Endodermal cell (in vitro differentiated cells): ENCODE measurements at places on chromosomes 16 and 17. TPM values are rescaled to one million over a fixed set of nuclear protein-coding genes. Genes with fewer than 3 reads are reported as not detected.
A peak's percentile ranks its signal among the peaks of the same experiment; 100 is the strongest.

- DNase-seq, result no peak
These were observed 22.6 kb downstream of the RNF213 start for GRCh38 chr17:80283116-80283852.

DNA sequence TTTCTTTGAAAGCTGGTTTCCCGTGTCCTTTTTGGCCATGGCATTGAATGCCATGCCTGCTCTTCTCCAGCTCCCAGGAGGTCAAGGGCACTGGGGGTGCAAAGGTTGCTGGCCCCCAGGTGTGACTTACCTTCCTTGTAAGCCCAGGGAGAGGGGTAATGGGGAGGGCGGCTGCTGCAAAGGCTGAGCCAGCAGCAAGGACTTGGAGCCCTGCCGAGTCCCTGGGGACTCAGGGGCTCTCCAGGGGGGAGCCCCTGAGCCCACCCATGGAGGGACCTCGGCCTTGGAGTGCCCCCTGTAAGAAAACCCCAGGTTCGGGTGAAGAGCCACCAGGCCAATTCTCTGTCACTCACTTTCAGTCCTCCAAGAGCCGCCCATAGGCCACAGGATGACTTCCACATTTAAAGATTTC is 5.9 kb upstream of the CCL22 start:
- DNase-seq, result no peak

DNA sequence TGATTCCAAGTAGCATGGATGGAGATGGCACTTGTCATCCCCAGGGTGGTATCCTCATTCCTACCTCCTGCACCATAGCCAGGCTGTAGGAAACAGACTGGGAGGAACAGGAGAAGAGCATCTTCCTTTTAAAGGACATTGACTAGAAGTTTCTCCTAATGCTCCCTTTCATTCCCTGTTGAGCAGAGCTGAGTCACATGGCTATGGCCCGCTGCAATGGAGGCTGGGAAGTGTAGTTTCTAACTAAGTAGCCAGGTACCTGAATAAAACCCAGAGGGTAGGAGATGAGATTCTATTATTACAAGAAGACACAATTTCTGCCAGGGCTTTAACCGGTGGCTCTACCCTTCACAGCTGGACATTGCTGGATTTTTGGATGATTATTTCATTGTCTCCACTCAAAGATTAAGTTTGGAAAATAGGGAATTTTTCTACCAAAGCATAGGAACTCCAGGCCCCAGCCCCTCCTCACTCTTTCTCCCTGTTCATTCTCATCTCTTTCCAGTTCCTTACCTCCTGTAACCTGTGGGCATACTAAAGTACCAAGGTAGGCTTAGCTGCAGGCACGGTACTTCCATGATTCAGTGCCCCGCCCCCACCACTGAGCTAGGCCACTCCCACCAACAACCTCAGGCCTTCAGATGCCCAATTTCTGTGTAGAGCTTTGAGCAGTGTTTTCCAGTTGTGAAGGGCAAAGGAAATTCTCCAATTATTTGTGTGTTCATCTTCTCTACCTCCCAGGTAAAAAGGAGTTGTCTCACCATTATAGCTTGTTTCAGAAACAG is 378.3 kb downstream of the CDH13 start:
- peak; percentile 52 for DNase-seq

- DNase-seq, result peak; percentile 14
These were observed 15.2 kb downstream of the C1QTNF1 start for GRCh38 chr17:79039171-79039570.

DNA sequence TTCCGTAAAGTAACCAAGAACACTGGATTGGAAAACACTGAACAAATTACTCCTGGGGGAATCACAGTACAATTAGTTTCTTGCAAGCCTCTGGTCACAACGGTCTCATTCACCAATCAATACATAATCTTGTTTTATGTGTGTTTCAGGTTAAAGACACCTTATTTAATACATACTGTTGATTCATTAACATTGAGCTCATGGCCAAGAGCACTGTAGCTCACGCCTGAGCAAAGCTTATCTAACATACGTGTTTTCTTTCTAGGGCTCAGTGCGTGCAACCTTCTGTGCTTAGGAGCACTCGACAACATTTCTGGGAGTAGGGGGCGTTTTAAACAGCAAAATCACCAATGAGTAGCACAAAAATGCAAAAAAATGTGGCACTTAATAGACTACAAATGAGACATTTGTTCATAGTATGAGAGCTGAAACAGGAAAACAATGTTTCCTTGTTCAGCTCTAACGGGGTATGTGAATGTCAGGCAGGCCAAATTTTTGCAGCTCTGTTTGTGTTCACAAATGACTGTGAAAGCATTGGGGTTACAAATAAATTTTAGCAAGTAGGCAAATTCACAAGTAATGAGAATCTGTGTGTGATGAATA is 206.2 kb downstream of the CNTNAP4 start:
- DNase-seq, result no peak

DNA sequence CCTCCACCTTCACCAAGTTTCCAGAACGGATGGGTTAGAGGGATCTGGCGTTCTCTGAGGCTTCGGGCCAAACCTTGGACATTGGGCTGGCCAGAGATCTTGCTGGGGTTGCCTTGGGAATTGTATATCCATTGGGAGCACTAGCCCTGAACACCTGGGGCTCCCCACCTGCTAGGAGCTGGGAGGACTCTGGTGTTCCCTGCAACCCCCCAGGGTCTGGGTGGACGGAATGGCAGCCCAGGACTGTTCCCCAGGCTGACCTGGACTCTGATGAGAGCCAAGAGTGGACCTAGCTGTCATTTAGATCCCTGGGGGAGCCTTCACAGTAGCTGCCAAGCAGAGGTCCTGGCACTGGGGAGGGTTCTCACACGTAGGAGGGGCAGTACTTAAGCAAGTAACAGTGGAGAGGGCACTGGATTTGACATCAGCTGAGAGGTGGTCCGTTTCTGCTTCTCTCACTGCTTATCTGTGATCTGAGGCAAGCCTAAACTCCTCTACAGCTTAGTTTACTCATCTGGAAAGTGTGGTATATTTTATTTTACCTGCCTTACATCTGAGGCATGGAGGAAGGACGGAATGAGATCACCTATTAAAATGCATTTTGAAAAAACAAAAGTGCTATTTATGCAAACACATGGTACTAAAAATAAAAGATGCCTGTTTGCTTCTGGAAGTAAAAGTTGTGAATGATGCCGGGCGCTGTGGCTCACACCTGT is 11.7 kb downstream of the SOCS3 start:
- DNase-seq, result no peak

DNA sequence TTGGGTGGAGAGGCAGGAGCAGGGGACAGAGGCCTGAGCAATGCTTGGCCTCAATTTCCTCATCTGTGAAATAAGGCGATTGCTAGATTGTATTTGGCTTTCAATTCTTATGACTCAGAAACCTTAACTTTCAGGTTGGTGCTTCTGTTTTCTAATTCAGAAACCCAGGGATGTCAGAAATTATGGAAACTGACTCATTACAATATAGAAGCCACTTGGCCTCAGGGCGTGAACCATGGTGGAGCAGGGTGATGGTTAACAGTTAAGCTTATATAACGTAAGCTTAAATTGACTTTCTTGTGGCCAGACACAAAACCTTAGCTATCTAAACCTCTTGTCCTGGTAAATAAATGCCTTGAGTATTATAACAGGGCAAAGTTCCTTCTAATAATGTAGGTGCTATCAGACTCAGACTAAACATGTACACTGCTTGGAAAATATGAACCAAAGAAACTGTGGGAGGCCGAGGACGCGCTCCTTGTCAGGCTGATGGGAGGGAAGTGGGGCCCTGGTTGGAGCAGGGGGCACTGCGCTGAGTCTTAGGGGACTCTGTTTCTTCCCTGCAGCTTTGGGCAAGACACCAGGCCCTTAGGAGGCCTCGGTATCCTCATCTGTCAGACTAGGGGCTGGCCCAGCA is 17.1 kb upstream of the SREBF1 start:
- no peak for DNase-seq

- DNase-seq, result no peak
These were observed 392.5 kb downstream of the HS3ST3B1 start for GRCh38 chr17:14693382-14693781.

GRCh38 chr16:27681681-27682080 is 131.7 kb downstream of the KATNIP start:
- DNase-seq, result no peak

- no peak for DNase-seq
These were observed 91.5 kb upstream of the CRHR1 start for GRCh38 chr17:45692661-45693060.

- DNase-seq, result no peak
These were observed 26.4 kb downstream of the EEF2K start for GRCh38 chr16:22232277-22233036.

- peak; percentile 81 for DNase-seq
These were observed 1.7 kb downstream of the HEXIM1 start for GRCh38 chr17:45149669-45150664.

GRCh38 chr16:2365397-2366294 is 25.1 kb upstream of the ABCA3 start:
- DNase-seq, result no peak

DNA sequence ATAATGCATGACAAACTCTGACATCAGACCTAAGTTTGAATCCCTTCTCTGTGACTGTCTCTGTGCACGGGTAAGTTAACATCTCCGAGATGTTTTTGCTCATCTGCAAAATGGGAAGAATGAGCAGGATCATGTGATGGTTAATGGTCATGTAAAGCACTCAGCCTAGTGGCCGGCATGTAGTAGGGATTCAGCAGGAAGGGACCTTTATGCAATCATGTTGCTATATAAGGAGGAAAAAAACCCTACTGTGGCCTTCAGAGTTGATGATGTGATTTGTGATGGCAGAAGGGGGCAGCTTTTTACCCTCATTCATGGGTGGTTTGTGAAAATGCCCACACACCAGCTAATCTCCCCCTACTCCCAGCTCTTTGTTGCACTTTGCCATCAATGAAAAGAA is 24.1 kb downstream of the CLEC16A start:
- DNase-seq, result no peak

GRCh38 chr17:8503368-8503767 is 67.7 kb downstream of the NDEL1 start:
- no peak for DNase-seq

DNA sequence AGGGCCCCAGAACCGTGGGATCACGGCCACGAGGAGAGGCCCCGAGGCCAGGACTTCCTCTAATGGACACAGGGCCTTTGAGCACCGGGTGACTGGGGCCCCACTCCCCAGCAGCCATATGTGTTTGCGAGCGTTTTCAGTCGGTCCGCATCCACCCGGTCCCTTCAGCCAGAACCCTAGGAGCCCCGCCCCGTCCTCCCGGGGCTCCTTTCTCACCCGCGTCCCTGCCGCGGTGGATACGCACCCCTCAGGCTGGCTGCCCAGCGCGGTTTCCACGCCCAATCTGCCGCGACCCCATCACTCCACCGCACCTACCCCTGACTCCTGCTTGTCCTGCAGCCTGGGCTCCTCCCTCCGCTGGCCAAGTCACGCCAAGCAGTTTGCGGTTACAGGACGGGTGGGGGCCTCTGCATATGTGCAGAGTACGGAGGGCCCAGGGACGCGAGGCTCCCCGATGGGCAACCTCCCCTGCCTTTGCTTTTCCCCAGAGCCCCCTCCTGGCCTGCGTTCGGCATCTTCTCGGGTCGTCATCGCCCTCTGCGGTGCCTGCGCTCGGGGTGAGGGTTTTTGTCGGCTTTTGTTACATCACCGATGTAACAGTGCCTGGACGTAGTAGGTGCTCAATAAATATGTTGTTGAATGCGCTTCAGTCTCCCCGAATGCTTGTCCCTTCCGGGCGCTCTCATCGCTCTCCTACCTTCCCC is 1.0 kb upstream of the TTYH2 start:
- DNase-seq, result peak; percentile 88

DNA sequence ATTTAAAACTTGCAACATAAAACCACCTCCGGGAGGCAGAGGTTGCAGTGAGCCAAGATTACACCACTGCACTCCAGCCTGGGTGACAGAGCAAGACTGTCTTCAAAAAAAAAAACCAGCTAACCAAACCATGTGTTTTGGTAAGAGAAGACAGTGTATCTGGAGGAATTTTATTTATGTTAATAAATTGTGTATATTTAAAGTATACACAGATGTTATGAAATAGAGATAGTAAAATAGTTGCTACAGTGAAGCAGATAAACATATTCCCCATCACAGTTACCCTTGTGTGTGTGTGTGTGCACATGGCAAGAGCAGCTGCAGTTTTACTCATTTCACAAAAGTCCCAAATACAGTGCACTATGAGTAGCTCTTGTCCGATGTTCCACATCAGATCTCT is 54.8 kb upstream of the CRISPLD2 start:
- no peak for DNase-seq

- no peak for DNase-seq
These were observed 16.1 kb downstream of the ABCA3 start for GRCh38 chr16:2324296-2324859.

GRCh38 chr17:22600644-22601298 is 908.4 kb downstream of the KCNJ18 start:
- DNase-seq, result no peak

DNA sequence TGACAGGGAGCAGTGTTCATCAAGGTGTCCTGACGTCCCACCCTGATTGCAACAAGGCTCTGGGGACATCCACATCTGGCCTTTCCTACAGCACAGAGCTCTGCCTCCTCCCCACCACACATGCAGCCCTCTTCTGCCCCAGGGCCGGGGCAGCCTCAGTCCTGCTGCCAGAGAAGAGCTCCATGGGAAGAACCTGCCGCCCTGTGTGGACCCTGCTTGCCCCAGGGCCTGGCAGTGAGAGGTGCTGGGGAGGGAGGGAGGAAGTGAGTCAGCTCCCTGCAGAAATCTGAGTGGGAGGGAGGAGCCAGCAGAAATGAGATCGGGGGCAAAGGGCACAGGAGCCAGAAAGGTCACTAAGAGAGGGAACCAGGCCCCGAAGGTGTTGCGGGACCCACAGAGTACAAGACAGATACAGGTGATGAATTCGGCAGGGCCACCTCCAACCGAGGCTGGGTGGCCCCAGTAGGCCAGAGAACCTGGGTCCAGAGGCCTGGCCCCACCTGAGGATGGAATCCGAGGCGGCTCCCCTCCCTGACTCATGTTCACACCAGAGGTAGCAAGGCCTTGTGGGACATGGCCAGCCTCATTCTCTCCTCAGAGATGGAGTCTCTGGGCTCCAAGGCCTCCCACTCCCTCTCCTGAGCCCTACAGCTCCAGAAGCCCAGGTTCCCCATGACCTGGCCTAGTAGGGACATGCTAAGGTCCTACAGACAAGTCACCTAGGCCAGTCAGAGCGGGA is 24.8 kb downstream of the MYO18A start:
- DNase-seq, result peak; percentile 81

DNA sequence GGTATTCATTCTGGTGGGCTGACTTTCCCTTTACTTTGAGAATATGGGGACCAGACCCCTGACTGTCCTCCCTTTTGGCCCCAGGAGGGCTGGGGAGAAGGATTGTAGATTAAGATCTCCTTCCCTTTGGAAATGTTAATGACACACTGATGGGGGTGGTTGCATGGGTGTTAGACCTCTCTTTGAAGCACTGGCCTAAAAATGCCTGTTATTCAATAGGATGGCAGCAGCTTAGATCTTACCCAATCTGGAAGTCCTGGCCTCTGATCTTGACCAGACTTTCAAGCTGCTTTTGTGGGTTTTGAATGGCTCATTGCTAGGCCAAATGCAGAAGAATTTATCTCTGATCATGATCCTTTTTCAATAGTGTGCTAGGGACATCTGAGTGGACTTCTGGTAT is 25.7 kb downstream of the MAP3K3 start:
- peak; percentile 71 for DNase-seq

GRCh38 chr16:58937661-58938060 is 203.5 kb upstream of the GOT2 start:
- no peak for DNase-seq

GRCh38 chr16:49443576-49443975 is 70.0 kb downstream of the C16orf78 start:
- DNase-seq, result no peak

- no peak for DNase-seq
These were observed 21.7 kb upstream of the UBTF start for GRCh38 chr17:44241106-44241624.

TOX3 gene
- total RNA-seq, result 4.8 to 6.0 TPM (median 5.5 TPM) in 3 replicates

NPIPA3 gene
- 2.3 to 11.3 TPM (median 7.1 TPM) in 3 replicates for total RNA-seq

TMED6 gene
- total RNA-seq, result 0.66 TPM in 1 of 3 replicates, not detected in the others

CLEC18C gene
- 0.20 to 0.72 TPM (median 0.45 TPM) in 3 replicates for total RNA-seq

SRCIN1 gene
- 2.8 and 2.9 TPM in 2 replicates for total RNA-seq

SULT1A2 gene
- 1.2 to 1.9 TPM (median 1.2 TPM) in 3 replicates for total RNA-seq
